NCI-H1417 treated with DMSO at 0.1 percent for 48 hours (cell line): ENCODE measurements at places on chromosomes 7 and 10.

GRCh38 chr10:79144351-79145173 lies 75.8 kb downstream of the ZMIZ1 start:
- DNase-seq: no peak

GRCh38 chr7:110442381-110442837 lies 648.5 kb upstream of the LRRN3 start:
- DNase-seq: no peak

- no peak for DNase-seq
Observed at GRCh38 chr7:16651396-16652239, 5.6 kb downstream of the BZW2 start.

DNA sequence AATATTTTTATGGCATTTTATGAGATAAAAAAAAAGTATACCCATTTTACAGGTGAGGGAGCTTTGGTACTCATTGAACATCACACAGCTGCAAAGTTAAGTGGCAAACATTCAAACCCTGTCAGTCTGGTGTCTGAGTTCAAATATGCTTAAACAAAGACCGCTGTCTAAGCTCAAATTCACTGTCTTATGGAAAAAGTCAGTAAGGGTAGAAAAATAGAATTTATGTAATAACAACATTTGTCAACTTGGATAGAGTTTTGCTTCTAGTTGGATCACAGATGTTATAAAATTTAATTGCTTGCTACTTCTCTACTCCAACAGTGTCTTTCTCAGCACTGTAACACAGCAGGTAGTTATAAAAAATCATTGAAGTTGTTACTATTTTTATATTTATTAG lies 161.7 kb upstream of the CSTF2T start:
- no peak for DNase-seq

DNA sequence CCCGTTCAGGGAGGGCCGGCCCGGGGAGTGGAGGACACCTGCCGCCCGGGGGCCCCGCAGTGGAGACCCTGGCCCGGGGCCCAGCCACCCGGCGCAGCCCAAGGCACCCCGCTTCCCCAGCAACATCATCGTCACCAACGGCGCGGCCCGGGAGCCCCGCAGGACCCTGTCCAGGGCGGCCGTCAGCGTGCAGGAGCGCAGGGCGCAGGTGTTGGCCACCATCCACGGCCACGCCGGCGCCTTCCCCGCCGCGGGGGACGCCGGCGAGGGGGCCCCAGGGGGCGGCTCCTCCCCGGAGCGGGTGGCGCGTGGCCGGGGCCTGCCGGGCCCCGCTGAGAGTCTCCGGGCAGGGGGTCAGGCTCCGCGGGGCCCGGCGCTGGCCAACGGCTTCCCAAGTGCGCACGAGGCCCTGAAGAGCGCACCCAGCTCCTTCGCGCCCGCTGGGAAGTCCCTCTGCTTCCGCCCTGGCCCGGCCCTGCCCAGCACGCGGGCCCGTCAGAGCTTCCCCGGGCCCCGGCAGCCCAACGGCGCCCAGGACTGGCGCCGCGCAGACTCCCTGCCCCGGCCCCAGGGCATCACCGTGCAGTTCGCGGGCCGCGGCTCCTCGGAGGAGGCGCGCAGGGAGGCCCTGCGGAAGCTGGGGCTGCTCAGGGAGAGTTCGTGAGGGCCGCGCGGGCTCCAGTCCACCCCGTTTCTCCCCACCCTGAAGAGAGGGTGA lies 46.7 kb downstream of the PROSER2 start:
- no peak for DNase-seq

DNA sequence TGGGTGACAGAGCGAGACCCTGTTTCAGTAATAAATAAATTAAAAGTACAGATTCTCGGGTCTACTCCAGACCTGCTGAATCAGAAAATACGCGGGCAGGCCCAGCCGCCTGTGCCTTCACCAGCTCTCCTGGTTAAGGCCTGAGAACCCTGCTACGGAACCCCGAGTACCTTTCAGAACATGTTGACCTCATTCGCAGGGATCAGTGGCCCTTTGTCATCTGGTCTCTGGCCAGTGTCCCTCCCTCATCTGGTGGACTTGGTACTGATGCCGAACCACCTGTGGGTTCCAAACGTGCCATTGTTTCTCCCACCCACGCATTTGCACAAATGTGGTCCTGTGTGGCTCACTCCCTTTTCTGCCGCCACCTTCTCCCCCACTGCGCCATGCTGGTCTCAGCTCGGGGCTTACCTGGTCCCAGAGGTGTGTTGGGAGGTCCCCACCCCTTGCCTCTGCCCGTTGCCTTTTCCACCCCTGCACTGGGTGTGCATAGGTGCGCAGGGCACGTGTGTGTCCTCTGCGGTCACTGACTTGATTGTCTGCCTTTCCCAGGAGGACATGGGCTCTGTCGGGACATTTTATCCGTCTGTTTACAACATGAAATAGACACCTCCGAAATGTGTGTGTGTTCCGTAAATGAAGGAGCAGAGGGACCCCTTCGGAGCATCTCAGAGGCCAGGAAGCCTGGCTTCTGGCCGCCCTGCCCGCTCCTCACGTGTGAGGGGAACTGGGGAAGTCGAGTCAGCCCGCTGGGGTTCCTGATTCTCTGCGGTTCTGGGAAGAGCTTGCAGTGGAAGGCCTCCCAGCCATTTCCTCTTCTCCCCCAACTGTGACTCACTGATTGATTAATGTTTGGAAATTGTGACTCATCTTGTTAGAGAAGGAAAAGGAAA lies 135.2 kb downstream of the CUX1 start:
- DNase-seq: no peak

DNA sequence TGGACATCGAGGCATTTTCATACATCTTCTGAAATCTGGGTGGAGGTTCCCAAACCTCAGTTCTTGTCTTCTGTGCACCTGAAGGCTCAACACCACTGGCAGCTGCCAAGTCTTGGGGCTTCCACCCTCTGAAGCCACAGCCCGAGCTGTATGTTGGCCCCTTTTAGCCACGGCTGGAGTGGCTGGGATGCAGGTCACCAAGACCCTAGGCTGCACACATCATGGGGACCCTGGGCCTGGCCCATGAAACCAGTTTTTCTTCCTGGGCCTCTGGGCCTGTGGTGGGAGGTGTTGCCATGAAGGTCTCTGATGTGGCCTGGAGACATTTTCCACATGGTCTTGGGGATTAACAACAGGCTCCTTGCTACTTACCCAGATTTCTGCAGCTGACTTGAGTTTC lies 62.1 kb downstream of the INPP5A start:
- DNase-seq: no peak

DNA sequence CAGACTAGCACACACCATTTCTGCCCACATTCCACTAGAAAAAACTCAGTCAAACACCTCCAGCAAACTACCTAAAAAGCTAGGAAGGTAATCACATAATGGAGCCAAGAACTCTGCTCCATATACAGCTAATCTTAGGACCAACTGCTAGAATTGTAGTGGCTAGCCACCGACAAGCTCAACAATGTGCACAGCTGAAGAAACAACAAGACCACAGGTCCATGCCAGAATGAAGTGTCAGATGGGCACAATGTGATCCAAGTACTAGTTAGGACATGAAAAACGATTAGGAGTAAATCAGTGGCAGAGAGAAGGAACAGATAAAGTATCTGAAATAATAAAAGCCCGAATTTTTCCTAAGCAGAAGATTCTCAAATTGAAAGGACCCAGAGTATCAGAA lies 38.6 kb downstream of the TMEM106B start:
- DNase-seq: no peak

DNA sequence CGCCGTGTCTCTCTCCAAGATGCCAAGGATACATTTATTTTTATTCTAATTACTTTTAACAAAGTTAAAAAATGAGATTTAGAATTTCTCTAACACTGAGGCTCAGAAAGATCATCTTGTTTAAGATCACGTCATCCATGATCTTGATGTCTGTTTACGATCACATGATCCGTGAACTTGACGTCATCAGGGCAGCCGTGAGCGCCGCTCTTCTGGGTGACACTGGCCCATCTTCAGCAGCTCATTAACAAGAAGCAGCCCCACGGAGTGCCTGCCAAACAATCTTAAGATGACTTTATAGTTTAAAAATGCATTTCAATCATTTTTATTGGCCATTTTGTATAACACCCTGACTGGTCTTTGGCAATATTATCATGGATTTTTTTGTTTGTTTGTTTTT lies 291.1 kb upstream of the PRKCQ start:
- no peak for DNase-seq

- DNase-seq: no peak
Observed at GRCh38 chr7:55651057-55651456, 78.8 kb upstream of the VOPP1 start.

GRCh38 chr10:74400186-74400585 lies 249.2 kb downstream of the ADK start:
- no peak for DNase-seq

DNA sequence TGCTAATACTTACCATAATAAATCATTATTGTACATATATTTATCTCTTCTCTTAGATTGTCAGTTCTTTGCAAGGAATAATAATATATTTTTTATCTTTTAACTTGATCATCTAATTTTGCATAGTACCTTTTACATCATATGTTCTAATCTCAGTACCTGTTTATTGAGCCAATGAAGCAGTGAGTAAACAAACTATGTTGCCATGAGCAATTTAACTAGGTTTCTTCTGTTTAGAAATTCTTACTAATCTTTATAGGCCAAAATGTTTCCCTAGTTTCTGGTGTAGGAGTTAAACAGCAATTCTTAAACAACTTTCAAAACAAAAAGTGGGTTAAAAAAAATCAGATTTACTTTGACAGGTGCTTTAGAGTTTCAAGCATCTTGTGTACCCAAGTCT lies 61.3 kb downstream of the PHYHIPL start:
- no peak for DNase-seq

DNA sequence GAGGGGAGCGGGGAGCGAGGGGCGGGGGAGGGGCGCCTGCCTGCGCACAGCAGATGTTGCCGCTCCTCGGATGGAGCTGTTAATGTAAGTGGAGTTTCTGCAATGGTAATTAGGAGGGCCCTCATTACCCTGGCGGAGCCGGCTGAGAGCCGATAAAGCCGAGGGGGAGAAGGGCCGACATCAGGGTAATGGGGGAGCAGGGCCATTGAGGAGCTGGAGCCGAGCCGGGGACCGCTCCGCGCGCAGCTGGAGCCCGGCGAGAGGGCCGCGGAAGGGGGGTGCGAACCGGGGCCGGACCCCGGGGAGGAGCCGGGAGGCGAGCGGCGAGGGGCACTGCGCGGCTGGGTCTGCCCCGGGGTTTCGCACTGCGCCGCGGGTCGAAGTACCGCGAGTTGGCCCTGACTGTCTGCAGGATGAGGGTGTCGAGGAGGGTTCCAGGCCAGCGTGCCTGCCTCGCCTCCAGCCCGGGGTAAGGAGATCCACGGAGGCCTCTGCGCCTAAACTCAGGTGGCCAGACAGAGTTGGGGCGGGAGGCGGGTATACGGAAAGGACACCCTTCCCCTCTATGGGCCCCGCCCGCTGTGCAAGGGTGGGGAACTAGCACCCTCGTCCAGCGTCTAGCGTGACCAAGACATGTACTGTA lies 55.0 kb upstream of the LBX1 start:
- no peak for DNase-seq

DNA sequence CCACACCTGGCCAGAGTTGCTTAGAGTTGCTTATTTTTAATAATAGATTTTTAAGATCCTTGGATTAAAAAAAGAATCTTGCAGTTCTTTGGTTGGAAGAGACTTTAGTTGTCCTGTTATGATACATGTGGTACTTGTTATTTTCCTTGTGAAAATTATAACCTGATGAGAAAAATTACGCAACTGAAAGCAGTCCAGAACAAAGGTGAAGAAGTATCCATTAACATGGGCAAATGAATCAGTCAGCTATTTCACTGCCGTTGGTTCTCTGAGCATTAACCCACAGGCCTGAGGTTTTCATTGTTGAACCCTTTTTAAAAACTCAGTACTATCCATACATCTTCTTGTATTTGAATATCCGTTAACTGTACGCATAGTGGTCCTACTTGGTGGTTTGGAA lies 68.2 kb downstream of the GALNT11 start:
- no peak for DNase-seq

GRCh38 chr10:5544216-5544805 lies 19.6 kb downstream of the CALML3 start:
- DNase-seq: no peak

GRCh38 chr10:77027576-77027975 lies 610.0 kb downstream of the KCNMA1 start:
- DNase-seq: no peak

GRCh38 chr10:48938281-48938680 lies 1.4 kb downstream of the LRRC18 start:
- DNase-seq: no peak

GRCh38 chr10:64682043-64682442 lies 1160.8 kb downstream of the REEP3 start:
- no peak for DNase-seq

GRCh38 chr7:54898659-54899340 lies 120.0 kb upstream of the EGFR start:
- no peak for DNase-seq

GRCh38 chr10:118107040-118107439 lies 60.3 kb upstream of the RAB11FIP2 start:
- no peak for DNase-seq

GRCh38 chr7:17301471-17302456 lies 3.3 kb downstream of the AHR start:
- no peak for DNase-seq

- no peak for DNase-seq
Observed at GRCh38 chr10:128932071-128932820, 534.8 kb upstream of the MGMT start.

DNA sequence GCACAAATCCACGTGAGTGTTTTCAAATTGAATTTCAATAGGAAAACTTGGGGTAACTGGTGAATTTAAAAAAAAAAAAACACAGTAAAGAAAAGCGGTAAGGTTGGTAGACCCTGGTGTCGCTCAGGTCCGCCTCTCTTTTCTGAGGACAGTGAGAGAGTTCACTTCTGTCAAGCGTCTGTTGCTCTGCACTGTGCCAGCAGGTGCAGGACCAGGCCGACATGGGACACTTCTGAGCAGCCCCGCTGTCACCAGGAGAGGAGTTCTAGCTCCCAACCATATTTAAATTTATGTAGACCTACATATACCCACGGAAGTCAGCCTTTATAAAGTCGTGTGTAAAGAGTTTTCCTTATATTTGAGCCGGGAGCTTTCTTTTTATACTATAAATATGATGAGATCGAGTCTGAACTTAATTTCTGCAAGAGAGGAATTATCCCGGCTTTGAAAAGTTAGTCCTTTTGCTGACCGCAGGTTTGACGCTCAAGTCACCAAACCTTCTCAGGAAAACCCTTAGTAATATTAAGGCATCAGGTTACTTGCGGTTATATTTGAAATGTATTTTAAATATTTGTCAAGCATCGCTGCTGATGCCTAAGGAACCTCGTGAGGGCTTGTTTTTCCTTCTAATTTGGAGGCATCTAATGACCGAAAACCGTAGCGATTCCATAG lies 531 bp downstream of the IKZF1 start:
- DNase-seq: no peak
